ENCODE measurements at places on chromosomes 6 and 20.
A peak's percentile ranks its signal among the peaks of the same experiment; 100 is the strongest.

DNA sequence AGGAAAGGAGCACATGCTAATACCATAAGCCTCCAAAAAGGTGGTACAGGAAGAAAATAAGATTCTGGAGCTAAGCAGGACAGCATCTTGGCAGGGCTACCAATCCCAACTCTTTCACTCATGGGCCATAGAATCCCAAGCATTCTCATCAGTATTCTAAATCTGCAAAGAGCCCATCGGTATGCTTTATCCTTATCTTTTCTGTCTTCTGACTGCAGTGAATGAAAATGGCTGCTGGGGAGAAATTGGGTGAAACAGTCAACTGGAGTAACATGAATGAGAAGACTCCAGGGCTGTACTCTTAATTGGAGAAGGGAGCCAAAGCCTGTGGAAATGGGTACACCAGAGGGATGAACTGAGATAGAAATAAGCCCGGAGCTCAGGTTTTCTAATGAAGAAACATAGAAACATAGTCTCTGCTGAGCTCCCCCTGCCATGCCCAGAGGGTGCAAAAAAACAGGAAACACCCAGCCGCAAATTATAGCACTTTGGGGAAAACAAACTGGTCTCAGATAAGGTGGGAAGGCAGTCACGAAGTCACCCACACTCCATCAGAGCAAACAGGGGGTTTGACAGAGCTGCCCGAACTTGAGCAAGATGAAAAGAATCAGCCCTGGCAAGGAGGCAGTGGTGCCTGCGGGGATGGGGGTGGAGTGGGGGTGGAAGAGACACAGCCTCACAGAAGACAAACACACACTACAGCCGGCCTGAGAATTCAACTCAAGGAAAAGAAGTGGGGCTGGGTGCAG is 35.4 kb upstream of the E2F3 start:
- no peak for DNase-seq

- DNase-seq: no peak
These were observed 317.3 kb downstream of the TAF4 start for GRCh38 chr20:61748376-61748775.

- DNase-seq: no peak
These were observed 109.9 kb downstream of the NOL4L start for GRCh38 chr20:32474967-32475811.

DNA sequence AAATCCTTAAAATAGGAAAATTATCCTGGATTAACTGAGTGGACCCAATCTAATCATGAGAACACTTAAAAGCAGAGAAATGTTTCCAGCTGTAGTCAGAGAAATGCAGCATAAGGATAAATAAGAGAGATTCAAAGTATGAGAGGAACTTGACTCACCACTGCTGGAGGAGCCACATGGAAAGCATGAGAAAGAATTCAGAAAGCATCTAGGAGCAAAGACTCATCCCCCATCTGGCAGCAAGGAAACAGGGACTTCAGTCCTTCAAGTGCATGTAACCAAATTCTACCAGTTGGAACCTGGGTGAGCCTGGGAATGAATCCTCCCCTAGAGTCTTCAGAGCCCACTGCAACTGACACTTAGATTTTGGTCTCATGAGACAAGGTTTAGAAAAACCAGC is 33.7 kb downstream of the RNF146 start:
- DNase-seq: no peak

GRCh38 chr6:2072453-2072852 is 173.0 kb downstream of the GMDS start:
- DNase-seq: no peak

GRCh38 chr6:167047554-167047953 is 48.4 kb downstream of the CEP43 start:
- peak; percentile 47 for DNase-seq

- DNase-seq: no peak
These were observed 447.8 kb downstream of the FRK start for GRCh38 chr6:115612796-115613479.

- no peak for DNase-seq
These were observed 27.8 kb downstream of the ACSS2 start for GRCh38 chr20:34904202-34904621.

DNA sequence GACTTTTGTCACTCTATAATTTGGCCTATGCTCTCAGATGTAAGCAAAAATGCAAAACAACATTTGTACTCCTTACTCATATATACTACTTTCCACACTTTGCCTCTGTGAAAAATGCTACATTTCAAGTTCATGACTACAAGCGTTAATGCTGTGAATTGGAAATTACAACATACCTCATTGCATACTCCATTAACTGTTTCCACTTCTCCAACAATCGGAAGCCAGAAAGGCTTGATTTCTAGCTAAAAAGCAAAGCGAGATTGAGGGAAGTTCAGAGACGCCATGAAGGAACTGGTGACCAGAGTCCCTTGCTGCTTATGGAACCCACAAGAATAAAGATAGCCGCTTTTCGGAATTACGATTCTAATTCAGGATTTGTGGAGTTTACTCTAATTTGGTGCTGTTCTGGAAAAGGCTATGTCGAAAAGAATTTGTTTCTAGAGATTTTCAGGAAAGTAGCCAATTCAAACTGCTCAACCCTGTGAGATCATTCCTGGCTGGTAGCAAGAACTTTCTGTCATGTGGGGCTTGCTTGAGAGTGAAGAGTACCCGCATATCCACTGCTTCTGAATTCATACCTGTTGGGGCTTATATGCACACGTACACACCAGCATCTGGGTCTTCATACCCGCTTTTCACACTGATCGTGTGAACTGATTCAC is 98.0 kb upstream of the CITED2 start:
- no peak for DNase-seq

DNA sequence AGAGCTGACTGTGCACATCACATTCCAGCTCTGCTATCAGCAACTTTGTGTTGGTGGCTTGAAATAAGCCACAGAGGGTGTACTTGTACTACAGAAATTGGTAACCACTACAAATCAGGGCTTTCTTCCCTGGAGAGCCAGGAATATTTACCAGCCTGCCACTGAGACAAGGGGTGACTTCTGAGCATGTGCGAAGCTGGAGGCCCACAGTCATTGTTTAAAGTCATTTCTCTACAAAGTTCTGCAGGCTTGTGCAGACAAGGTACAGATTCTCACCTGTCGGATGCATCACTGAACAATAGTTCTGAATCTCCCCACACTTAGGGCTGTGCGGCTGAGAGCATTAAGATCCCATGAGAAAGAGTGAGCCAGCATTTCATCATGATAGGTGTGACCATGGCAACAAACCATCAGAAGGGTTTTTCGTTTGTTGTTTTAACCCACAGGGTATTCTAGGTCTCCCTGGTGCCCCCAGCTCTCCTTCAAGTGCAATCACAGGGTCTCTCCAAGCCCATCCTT is 292.8 kb downstream of the CDC5L start:
- DNase-seq: no peak

DNA sequence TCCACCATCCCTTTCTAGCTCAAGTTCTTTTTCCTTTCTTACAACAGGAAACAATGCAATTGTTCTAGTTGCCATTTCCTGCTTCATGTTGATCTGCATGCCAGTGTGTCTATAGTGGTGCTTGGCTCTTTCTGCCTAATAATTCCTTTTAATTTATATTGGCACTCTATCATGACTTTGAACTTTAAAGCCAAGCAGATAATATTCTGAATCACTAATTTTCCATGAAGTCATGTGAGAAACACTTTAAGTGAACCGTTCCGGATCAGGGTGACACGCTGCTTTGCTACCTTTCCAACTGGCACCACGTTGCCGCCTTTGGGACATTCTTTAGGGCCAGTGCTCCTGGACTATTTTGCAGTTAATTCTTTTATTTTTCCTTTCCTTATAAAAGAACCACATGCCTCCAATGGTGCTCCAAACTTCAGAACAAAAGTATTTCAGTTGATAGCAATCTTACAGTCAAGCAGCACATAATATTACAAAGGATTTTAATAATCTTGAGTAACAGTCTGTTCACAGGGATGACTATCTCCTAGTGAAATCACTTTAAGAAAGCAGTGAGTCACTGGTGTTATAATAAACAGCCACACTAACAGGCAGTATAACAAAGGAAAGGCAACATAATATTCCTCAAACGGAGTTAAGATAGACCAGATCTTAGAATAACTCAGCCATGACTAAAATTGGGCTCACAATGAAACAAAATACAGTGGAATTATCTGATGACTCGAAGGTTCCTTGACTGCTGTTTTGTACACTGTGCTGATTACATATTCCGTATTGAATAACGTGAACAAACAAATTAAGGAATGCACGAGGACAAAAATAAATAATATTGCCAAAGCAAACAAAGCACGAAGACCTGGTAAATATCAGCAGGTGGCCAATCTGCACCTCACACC is 19.0 kb upstream of the BLOC1S5 start:
- DNase-seq: no peak

DNA sequence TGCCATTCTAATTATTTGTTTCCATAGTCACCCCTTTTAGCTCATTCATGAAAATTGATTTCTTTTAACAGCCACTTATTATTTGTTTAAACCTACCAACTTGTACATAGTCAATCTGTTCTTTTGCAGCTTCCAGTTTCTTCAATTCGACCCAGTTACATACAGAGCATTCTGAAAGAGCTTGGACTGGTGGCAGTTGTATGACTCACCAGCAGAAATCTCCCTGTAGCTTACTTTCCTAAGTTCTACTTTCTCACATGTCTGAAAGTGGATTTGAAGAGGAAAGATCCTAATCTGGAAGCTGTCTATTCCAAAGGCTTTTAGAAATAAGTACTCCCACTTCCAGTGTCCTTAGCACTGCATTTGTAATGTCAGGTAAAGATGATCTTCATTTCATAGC is 447.9 kb downstream of the HTR1B start:
- DNase-seq: no peak

DNA sequence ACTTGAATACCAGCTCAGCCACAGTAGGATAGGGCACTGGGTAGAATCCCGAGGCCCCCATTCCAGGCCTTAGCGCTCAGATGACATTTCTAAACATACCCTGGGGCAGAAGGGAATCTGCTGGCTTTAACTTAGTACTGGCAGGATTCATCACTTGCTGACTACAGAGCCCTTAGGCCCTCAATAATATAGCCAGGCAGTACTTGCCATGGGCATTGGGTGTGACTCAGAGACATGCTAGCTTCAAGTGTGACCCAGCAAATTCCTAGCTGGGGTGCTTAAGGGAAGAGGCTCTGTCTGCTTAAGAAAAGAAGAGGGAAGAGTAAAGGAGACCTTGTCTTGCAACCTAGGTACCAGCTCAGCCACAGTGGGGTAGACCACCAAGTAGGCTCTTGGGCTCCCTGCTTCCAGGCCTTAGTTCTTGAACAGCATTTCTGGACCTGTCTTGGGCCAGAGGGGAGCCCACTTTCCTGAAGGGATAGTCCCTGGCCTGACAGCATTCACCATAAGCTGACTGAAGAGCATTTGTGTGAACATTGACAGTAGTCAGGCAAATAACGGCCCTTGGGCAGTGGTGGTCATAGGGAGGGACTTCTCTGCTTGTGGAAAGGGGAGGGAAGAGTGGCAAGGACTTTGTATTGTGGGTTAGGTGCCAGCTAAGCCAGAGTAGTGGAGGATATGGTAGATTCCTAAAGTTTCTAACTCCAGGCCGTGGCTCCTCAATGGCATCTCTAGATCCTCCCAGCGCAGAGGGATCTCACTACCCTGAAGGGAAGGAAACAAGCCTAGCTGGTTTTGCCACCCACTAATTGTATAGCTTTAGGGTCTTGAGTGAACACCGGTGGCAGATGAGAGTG is 48.5 kb upstream of the HACE1 start:
- DNase-seq: no peak

- no peak for DNase-seq
These were observed 42.3 kb upstream of the ATXN1 start for GRCh38 chr6:16803294-16804200.

Measured in activated T-cell treated with anti-CD3 and anti-CD28 coated beads for 48 hours (primary cell).